ENCODE measurements at places on chromosomes 16 and 17. TPM values are rescaled to one million over a fixed set of nuclear protein-coding genes. Genes with fewer than 3 reads are reported as not detected.

DNA sequence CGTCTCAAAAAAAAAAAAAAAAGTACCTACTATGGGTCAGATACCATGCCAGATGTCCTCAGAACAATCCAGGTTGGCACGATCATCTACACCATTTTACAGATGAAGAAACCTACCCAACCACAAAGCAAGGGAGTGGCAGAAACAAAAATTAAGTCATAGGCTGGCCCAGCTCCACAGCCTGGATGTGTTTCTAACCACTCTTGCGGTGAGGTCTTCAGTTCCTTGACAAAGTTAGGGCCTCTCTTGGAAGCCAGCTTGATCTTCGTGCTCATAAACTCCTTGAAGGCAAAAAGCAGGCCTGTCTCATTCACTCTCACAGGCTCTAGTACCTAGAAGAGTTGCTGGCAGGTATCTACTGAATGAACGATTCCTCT, 6.2 kb downstream of the GGA2 start:
- H3K4me1 ChIP-seq: peaks cover 91% of the 10 kb centered on the region
- H3K27ac ChIP-seq: peak overlapping the region; percentile 77
- no peak for DNase-seq
- H3K36me3 ChIP-seq: no peaks in the 10 kb centered on the region
- no peak overlapping the region for H3K4me3 ChIP-seq

- H3K4me1 ChIP-seq: peaks cover 30% of the 10 kb centered on the region
- H3K27me3 ChIP-seq: no peaks in the 10 kb centered on the region
- H3K27ac ChIP-seq: no peak overlapping the region
- peaks cover 53% of the 10 kb centered on the region for H3K36me3 ChIP-seq
- H3K4me3 ChIP-seq: no peak overlapping the region
Observed at GRCh38 chr17:57268181-57268580, 11.9 kb downstream of the MSI2 start.

DNA sequence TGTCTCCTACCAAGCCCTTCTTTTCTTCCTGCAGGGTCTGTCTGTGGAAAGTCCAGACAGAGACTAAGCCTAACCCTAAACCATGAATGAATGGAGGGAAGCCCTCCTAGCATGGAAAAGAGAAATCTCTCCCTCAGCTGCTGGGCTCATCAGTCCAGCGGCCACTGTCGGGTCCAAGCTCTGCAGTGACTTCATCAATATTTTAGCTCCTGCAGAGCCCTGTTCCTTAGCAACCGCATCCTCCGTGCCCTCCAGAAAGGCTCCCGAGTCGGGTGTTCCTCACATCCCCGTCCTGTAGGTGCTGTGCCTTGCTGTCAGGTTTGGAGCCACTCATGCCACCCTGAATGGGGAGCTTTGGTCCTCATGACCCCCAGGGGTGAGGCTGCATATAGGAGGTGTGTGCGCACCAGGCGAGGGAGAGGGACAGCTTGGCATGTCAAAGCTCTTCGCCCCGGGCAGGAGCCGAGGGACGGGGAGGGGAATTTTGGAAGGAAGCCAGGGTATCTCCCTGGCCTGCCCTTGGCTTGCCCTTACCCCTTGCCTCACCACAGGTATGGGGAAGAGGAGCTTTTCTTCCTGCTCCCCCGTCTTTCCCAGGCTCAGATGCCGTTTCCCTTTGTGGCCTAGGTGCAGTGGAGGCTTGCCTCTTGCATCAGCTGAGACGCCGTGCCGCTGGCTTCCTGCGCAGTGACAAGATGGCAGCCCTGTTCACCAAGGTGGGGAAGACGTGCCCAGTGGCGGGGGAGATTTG, 23.9 kb downstream of the SGSM2 start:
- DNase-seq: no peak
- H3K27me3 ChIP-seq: no peaks in the 10 kb centered on the region
- no peak overlapping the region for H3K27ac ChIP-seq
- H3K36me3 ChIP-seq: peaks cover 20% of the 10 kb centered on the region
- peaks cover 34% of the 10 kb centered on the region for H3K4me1 ChIP-seq
- no peak overlapping the region for H3K4me3 ChIP-seq

- H3K4me1 ChIP-seq: peaks cover 6% of the 10 kb centered on the region
- no peak for DNase-seq
- H3K27me3 ChIP-seq: no peaks in the 10 kb centered on the region
- no peak overlapping the region for H3K27ac ChIP-seq
- H3K36me3 ChIP-seq: peaks cover 91% of the 10 kb centered on the region
Observed at GRCh38 chr16:3762107-3762750, 44.9 kb upstream of the TRAP1 start.

GRCh38 chr17:17275971-17276370, 5.1 kb downstream of the COPS3 start:
- no peak for DNase-seq
- no peak overlapping the region for H3K27ac ChIP-seq

Gene DNAJA3
- 74.2 TPM for total RNA-seq

DNA sequence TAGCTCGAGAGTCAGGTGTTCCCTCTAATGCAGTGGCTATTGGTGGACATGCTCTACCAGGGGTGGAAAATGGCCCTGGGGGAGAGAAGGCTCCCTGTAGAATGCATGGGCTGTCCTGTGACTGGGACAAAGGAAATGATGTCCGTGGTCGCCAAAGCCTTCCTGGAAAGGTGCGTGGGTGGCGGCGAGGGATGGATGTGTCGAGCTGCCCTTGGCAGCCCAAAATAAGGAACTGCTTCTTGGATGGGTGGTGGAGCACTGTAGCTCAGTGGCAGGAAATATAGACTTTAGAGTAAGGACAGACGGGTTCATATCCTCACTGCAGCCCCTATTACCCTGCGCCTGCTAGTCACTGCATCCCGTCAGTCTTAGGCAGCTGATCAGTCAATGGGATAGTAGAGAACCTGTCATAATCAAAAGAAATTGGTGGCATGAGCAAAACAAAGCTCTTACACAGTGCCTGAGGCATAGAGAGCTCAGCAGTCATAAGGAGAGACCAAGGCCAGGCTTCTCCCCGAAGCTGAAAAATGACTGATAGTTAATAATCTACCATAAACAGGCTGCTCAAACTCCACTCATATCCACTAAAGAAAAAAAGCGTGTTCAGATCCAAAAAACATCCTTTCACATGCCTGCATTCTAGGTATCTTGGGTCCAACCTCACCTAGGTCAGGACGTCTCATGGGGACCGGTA, 123.5 kb upstream of the PLCG2 start:
- peaks cover 22% of the 10 kb centered on the region for H3K4me1 ChIP-seq
- H3K27me3 ChIP-seq: no peaks in the 10 kb centered on the region
- H3K36me3 ChIP-seq: peaks cover 33% of the 10 kb centered on the region
- no peak overlapping the region for H3K4me3 ChIP-seq
- DNase-seq: no peak

Gene ADAD2
- total RNA-seq: 0.52 TPM

DNA sequence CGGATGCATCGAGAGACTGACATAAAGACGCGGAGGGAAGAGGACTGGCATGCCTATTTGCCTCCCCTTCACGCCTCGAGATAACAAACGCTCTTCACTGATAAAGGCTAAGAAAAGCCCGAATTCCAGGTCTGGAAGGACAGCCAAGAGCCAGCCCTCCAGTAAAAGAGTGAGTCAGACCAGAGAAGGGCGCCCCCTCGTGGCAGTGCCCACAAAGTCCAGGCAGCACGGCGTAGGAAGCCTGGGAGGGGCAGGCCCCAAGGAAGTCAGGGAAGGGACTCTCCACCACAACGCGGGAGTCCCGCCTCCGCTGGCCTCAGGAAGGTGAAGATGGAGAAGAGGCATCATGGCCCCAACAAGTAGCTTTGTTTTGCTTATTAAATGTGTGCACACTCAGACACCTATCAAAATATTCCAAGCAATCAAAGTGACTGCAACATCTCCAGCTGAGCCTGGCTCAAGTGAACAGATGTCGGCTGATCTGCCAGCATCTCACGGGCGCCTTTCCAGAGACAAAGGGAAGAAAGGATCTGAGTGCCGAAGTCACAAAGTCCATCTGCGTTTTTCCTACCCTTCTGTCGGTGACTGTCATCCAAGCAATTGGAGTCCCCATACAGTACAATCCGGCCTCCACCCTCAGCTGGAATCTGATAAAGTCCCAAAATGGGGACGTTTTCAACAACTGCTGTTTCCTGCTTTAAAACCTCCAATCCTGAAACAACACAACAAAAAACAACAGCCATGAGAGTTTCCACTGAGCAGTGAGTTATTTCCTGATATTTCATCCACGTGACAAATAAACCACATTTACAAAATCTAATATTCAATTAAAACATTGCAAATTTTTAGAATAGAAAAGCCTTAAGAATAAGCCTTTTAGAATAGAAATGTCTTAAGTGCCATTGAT, 20.4 kb upstream of the SLC38A8 start:
- peak overlapping the region; percentile 43 for H3K27ac ChIP-seq
- no peaks in the 10 kb centered on the region for H3K27me3 ChIP-seq
- peak; percentile 81 for DNase-seq
- peaks cover 30% of the 10 kb centered on the region for H3K4me1 ChIP-seq

DNA sequence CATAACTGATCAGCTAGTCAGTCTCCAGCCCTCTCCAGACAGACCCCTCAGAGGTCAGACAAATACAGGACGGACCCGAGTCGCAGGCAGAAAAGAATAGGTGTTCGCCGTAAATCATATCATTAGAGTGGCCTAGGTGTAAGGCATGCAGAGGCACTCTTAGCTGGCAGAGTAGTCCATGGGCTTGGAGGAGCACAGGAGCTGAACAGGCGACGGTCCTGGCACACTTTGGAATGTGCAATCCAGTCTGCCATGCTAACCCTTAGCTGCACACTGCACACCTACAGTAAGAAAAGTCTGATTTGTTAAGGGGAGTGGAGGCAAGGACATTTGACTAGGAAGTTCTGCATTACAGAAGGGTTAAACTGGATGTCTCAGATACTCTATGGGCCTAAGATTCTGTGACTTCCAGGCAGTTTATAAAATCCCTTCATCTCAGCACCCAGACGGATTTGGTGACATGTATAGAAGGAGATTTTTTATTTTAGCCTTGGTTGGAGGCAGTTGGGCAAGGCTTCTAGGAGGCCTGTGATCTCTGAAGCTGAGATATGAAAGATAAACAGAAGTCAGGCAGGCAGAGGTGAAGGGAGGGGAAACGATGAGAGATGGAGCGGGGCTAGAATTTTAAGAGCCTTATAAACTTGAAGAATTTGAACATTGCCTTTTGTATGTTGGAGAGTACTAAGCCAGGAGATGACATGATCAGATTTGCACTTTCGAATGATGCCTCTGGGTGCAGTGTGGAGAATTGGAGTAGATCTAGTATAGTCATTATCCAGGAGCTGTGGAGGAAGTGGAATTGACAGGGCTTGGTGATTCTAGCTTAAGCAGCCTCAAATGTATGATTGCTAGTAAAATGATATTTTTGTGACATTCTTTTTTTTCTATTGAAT, 34.6 kb upstream of the SLC5A11 start:
- no peak for DNase-seq
- no peaks in the 10 kb centered on the region for H3K27me3 ChIP-seq

Gene GOSR2
- total RNA-seq: 41.9 TPM

DNA sequence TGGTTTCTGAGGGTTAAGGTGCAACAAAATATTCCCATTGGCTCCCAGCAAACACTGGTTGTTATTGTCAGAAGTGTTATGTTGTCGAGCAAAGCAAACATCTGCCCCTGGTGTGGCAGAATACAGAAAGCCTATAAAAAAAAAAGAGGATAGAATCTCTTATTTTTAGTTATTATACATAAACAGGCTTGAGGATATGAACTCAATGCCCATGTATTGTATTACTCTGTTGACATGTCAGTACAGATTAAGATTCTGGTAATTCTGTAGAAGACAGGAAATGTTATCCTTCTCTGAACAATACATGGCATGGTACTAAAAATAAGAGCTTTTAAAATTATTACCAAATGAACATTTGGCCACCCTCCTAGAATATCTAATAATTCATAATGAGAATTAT, 73.7 kb downstream of the CA4 start:
- no peak overlapping the region for H3K27ac ChIP-seq
- peaks cover 63% of the 10 kb centered on the region for H3K36me3 ChIP-seq
- no peaks in the 10 kb centered on the region for H3K27me3 ChIP-seq
- no peak overlapping the region for H3K4me3 ChIP-seq
- H3K4me1 ChIP-seq: no peaks in the 10 kb centered on the region

DNA sequence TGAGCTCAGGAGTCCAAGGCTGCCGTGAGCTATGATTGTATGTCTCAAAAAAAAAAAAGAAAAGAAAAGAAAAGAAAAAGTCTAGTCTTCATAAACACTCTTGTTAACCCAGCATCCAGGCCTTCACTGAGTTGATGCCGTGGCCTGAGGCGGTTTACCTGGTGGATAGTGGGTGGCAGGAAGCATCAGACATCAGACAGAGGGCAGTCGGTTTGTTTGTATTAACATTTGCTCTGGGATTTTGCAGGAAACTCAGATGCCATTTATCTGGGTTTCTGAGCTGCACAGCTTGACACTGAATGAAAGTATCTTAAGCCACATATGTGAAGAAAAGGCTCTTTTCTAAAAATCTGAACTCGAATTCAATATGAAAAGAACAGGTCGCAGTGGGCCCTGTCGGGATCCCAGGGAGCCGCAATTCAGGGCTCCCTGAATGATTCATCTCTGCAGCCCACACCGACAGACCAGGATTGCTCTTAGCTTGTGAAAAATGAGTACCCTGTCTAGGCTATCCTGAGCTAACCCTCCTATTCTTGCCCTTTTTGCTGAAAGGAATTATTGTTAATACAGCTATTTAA, 1.1 kb upstream of the DBNDD1 start:
- peaks cover 51% of the 10 kb centered on the region for H3K4me1 ChIP-seq
- H3K36me3 ChIP-seq: no peaks in the 10 kb centered on the region
- H3K4me3 ChIP-seq: peak overlapping the region; percentile 78
- peak overlapping the region; percentile 35 for H3K27ac ChIP-seq

GRCh38 chr17:34485999-34486398, 93.4 kb upstream of the TMEM132E start:
- H3K27ac ChIP-seq: no peak overlapping the region
- H3K36me3 ChIP-seq: no peaks in the 10 kb centered on the region
- peaks cover 99% of the 10 kb centered on the region for H3K27me3 ChIP-seq
- H3K4me1 ChIP-seq: no peaks in the 10 kb centered on the region
- DNase-seq: no peak

DNA sequence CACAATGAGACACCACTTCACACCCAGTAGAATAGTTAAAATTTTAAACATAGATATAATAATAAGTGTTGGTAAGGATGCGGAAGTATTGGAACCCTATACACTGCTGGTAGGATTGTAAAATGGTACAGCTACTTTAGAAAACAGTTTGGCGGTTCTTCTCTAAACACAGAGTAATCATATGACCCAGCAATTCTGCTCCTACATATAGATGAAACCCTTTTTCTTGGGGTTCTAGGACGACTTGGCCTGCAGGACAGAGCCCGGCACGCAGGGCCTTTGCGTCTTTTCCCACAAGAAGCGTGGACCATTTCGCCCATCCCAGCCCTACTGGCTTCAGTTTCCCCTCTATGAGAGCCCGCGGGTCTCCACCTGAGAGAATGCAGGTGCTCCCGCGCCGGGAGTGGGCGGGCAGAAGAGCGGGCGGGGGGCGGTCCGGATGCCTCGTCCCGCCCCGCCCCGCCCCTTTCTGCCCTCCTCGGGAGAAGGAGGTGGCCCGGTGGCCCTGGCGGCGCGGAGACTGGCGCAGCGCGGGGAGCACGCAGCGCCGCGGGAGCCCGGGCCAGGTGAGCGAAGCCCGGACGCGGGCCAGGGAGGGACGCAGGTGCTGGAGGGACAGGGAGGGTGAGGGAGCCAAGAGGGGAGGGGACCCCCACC, at the start of gene SDR42E2:
Gene SDR42E2, plus strand, starts transcription at position 508 of the 657 bp plus-strand sequence. CDS start 3,077 bp downstream, outside the sequence.
- H3K4me1 ChIP-seq: peaks cover 5% of the 10 kb centered on the region
- H3K36me3 ChIP-seq: no peaks in the 10 kb centered on the region
- no peak within 1 kb of the TSS for H3K27ac ChIP-seq

Gene AKTIP
- 95.0 TPM for total RNA-seq

- peaks cover 4% of the 10 kb centered on the region for H3K4me1 ChIP-seq
- no peak overlapping the region for H3K27ac ChIP-seq
- H3K36me3 ChIP-seq: peaks cover 7% of the 10 kb centered on the region
- DNase-seq: no peak
Observed at GRCh38 chr17:74960570-74961342, 11.8 kb downstream of the HID1 start.

- H3K27me3 ChIP-seq: no peaks in the 10 kb centered on the region
- peak overlapping the region; percentile 82 for H3K27ac ChIP-seq
- H3K4me3 ChIP-seq: no peak overlapping the region
Observed at GRCh38 chr17:44280392-44280937, 12.5 kb upstream of the SLC4A1 start.

Measured in left ventricle myocardium inferior (tissue), 1 donor.